ENCODE measurements at places on chromosomes 2 and 18.

- DNase-seq, result no peak
Measured at GRCh38 chr2:164841719-164842623, at the start of gene COBLL1. Gene COBLL1, minus strand, starts transcription at chr2:164841823. Its CDS starts 627 bp downstream, at chr2:164841196.

- no peak for DNase-seq
Measured at GRCh38 chr2:74745766-74746165, 88.2 kb upstream of the HK2 start.

DNA sequence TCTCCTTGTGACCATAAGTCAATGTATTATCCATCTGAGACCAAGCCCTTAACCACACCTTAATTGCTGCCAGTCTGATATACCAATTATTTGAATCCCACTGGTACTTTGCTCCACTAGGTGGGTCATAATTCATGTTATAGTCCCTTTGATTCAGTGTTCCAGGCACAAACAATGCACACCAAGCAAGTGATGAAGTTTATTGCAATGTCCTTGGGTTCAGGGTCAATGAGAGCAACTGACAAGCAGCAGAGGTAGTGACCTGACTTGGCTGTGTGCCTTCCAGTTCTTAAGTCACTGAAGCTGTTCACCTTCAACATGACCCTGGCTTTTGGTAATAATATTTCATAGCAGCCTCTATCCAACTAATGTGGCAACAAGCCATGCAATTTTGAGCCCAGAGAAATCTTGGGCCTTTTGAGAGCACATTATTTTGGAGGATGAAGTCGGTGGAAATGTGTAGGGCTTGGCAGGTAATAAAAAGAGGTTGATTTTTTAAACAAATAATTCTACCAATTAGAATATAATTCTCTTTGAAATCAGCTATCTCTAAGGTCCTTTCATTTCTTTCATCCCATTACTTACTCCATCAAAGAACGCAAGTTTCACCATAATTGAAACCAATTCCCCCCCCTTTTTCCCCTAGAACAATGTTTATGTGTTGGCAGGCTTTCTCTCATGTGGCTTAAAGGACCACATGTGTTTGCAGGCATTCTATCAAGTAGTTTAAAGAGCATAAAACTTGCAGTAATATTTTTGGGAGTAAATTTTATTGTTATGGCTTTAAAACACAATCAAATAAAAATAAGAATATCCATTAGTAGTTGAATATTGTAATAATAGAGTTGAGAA is 3.1 kb upstream of the CPO start:
- DNase-seq, result no peak

DNA sequence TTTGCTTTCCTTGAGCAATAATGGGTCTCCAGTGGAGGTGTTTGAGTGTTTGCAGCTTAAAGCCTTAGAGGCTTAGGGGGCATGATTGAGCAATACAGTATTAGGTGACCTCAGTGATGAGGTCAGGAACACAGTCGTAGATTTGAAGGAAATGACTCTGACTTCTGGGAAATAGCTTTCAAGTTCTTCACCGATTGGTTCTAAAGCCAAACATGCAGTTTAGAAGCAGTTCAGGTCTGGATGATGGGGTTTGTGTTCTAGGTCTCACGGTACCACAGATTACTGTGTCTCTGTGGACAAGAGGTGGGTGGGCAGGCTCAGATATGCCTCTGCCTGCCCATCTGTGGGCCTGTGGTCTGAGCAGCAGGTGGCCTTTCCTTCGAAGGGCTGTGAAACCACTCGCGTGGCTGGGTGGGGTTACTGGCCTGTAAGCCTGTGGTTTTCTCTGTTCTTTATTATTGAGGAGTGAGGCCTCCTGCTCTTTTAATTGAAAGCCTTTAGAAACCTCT is 7.8 kb downstream of the MTHFD2 start:
- no peak for DNase-seq

DNA sequence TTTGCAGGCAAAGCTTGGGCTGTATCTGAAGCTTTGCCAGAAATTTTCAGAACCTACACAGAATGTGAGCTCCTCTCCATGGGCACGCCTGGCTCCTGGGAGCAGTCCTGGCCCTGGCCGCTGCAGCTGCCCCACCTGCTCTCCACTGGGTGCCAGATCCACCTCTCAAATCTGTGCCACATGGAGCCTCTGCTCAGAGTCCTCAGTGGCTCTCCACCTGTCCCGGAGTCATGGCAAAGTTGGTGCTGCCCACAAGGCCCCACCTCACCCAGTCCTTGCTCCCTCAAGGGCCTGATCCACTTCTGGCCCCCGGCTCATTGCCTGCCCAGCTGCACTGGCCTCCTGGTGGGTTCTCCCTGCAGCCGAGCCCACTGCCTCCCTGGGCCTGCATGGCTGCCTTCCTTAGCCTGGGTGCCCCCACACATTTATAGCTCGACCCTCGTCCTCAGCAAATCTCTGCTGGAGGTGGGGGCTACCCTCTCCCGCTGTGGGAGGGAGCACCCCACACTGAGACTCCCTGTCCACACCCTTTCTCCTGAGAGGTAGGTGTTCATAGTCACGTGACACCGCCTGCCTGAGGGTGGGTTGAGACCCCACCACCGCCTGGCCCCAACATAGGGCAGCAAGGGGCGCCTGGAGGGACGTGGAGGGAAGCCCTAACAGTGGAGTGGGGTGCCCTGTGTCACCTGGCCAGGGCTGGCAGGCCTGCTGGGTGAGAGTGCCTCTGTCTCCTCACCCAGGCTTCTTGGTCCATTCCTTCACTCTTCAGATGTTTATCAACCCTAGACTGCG is 224.1 kb downstream of the SH3RF3 start:
- no peak for DNase-seq

DNA sequence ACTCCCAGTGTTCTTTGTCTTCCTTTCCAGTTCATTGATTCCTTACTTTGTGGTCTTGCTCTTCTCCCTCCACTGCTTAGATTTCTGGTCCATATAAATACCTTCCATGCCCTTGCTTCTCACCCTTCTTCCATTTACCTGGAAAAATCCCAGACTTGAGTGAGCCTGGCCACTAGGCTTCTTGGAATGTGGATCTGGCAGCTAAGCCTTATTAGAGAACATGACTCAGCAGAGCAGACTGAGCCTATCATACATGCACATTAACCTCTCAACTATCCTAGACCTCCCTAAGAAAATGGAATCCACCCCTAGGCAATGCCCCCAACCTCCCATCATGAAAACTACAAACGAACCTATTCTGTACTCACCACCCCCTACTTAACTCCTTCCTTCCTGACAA is 127.7 kb downstream of the RHBDD1 start:
- no peak for DNase-seq

- DNase-seq, result no peak
Measured at GRCh38 chr2:60317844-60318243, 235.6 kb downstream of the BCL11A start.

GRCh38 chr2:205712508-205712907 is 30.2 kb downstream of the NRP2 start:
- DNase-seq, result no peak

DNA sequence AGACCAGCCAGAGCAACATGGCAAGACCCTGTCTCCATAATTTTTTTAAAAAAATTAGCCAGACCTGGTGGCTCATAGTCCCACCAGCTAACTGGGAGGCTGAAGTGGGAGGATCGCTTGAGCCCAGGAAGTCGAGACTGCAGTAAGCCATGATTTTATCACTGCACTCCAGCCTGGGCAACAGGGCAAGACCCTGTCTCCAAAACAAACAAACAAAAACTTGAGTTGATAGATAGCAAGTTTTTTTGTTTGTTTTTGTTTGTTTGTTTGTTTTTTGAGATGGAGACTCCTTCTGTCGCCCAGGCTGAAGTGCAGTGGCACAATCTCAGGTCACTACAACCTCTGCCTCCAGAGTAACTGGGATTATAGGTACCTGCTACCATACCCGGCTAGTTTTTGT is 18.8 kb downstream of the RELCH start:
- DNase-seq, result no peak

DNA sequence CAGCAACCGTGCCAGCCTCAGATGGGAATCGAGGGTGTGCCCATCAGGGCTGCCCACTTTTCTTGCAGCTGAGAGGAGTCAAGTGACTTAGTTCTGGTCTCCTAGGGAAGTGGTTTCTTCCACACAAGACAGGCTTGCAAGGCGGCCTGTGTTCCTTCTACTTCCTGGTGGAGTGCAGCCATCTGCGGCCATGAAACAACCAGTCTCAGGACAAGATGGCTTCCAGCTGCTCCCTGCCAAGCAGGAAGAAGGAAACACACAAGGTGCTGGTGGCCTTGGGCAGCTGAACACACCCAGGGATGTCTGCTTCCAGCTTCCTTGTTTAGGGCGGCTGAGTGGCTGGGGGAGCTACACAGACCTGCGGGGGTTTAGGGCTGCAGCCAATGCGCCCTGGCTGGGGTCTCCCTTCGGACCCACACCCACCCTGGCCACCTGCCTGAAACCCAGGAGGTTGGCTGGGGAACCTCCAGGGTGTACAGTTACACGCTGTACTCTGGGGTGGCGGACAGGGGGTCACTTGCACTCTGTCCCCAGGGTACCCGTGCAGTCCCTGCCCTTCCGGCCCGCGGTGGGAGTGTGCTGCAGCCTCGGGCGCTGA is 34.7 kb downstream of the PTPN18 start:
- no peak for DNase-seq
